ENCODE measurements at places on chromosomes 6 and 20.

GRCh38 chr20:33132513-33133372, 35.2 kb upstream of the BPIFA2 start:
- DNase-seq = no peak

DNA sequence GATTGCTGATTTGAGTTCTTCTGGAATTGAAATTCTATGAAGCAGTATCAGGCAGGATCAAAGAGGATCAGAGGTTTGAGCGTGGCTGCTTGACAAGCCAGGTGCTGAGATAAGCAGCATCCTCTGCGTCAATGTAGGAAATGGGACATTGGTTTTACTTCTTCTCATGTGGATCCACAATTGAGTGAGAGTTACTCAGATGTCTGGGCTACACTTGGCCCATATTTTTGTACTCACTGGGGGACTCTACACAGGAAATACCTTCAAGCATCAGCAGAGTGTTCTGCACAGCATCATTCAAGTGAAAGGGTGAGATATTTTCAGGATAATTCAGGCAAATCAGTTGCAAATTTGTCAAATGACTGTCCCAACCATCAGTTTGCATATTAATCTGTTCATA, 613.9 kb upstream of the ARID1B start:
- no peak for DNase-seq

- DNase-seq = no peak
Measured at GRCh38 chr20:1894471-1894950, 696 bp upstream of the SIRPA start.

DNA sequence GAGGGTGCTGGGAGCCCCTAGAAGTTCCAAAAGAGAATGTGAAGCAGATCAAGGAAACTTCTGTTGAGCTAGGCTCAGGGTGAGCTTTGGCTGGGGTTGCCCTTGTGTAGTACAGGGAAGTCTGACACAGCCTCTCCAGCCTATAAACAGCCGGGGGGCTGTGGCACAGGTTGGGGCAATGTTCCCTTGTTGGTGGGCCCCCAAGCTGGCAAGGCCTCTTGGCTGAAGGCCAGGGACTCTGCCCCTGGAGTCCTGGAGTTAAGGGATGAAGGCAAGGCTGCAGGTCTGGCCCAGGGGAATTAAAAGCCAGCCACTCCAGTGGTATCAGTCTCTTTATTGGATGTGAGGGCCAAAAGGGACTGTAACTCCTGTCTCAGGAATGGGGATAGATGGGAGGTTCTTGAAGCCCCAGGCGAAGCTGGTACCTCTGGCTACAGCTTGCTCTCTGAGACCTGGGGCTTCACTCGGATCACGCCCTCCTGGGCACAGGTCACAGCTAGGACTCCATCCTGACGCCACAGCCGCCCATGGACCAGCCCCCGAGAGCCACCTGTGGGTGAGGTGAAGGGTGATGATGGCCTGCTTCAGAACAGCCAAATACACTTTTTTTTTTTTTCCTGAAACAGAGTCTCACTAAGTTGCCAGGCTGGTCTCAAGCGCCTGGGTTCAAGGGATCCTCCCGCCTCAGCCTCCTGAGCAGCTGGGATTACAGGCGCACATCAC, 8.0 kb downstream of the SNX21 start:
- DNase-seq = no peak

- no peak for DNase-seq
Measured at GRCh38 chr20:44533928-44534327, 12.1 kb upstream of the SERINC3 start.

- no peak for DNase-seq
Measured at GRCh38 chr6:14200047-14200446, 82.5 kb downstream of the CD83 start.

DNA sequence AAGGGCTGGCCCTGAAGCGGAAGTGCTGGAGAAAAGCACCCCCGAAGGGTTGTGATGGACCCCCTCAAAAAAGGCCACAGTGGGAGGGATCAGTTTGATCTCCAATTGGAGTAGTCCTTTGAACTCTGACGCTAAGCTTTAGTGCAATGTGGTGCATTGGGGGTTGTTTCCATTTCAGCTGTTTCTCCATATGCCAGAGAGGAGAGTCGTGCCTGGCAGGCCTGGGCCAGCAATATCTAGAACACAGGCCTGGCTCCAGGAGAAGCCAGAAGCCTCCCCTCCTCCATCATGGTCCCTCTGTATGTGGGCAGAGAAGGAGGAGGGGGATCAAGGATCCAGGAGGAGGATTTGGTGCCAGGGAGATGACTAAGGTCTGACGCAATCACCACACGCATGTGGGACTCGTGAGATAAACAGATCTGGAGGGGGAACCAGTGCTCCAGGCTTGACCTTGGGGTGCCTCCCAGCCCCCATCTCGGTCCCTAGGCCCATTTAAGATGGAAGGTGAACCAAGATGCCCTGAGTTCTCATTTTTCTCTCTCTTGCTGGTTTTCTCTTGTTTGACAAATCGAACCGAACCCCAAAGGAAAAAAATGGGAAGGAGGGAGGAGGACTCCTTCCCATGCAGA, 517.4 kb upstream of the JARID2 start:
- no peak for DNase-seq

- DNase-seq = no peak
Measured at GRCh38 chr6:68777956-68778355, 142.9 kb downstream of the ADGRB3 start.

DNA sequence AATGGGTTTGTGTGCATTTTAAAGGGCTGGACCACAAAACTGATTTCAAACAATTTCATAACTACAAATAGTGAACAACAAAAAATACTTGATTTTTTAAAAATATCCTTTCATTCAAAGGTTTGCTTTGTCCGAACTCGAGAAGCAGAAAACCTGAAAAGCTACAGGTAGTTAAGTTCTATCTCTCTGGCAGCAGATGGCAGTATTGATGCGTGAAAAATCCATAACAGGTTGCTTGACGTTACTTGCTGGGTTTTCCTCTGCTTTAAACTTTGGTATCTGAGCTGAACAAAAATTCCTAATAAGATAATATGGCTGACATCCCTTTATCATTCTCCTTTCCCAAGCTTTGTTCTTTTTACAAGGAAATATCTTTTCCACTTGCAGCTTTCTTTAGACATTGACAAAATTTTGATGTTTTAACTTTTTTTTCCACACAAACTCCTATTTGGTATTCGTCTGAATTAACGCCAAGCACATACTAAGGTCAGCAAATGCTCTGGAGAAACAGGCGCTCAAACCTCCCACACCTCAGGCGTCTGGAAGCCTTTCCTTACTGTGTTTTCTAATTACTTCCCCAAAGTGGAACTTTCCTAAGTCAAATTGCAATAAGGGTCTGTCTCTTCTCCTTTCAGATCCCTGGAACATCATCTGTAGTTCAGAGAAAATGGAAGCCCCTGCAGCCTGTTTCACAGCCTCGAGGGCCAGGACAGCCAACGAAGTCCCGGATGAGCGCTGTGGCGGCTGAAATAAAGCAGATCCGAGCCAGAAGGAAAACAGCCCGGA, 50.3 kb upstream of the GFRAL start:
- DNase-seq = no peak

GRCh38 chr6:19552076-19552475, 285.1 kb upstream of the ID4 start:
- no peak for DNase-seq

DNA sequence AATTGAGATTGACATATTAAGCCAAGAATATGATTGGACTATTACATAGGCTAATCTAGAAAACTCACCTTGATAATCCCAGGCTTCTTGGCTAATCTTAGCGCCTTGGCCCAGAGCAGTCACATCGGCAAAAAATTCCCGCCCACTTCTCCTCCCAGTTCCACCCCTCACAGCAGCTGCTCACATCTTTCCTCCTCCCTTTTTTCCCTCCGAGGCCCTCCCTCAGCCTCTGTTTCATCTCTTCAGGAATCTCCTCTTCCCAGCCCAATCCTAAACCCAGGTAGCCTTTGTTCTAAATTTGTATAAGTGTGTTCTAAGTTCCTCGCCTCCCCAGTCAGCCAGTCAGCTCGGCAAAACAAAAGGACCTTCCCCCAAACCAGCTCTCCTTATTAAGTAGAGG, 184.3 kb downstream of the PRKN start:
- DNase-seq = no peak

GRCh38 chr6:122372647-122373046, 26.8 kb upstream of the HSF2 start:
- DNase-seq = no peak

DNA sequence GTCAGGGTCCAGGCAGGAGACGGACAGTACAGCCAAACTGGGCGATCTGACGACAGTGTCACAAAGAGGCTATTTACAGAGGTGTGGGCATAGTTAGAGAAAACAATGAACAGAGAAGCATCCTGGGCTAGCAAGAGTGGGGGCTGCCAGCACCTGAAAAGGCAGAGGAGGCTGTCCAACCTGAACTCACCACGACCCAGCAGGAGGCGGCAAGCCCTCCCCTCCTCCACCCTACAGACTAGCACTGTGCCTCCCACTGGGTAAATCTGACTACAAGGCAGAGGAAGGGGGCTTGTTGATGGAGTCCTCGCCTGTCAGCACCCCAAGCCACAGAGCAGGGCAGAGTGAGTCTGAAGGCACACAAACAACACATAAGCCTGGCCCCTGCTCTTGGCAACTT, 52.8 kb upstream of the CDYL start:
- no peak for DNase-seq

GRCh38 chr6:150273457-150274309, 95.1 kb upstream of the IYD start:
- no peak for DNase-seq

DNA sequence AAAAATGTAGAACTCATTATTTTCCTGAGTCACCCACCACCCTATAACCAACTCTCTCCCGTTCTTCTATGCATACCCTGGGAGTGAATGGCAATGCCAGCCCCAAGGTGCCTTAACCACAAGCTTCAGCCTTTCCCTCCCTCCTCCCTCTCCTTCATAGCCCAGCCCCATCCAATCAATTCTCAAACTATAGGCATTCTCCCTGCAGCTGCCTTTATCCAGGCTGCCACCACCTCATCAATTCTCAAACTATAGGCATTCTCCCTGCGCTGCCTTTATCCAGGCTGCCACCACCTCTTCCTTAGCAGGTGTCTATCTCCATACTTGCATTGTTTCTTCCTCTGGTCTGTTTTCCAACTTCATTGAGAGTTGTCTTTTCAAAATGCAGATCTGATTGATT, 77.1 kb downstream of the PLEKHG1 start:
- no peak for DNase-seq

DNA sequence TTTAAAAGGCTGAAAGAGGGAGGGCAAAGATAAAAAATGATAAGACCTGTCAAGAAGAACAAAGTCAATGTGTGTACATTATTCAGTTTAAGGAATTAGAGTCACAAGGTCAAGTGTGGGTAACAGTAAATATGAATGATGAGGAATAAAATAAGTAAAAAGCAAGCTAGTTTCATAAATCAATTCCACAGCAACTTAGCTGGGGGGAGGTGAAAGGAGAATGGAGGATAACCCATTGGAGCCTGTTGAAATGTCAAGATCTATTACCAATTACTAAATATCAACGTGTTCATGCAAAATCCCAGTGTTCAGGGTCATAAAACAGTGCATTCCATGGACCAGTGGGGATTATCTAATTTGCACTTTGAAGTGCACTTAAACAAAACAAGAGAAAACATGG, 242.9 kb downstream of the TBX18 start:
- no peak for DNase-seq

- no peak for DNase-seq
Measured at GRCh38 chr6:18102783-18103509, 19.5 kb downstream of the NHLRC1 start.

DNA sequence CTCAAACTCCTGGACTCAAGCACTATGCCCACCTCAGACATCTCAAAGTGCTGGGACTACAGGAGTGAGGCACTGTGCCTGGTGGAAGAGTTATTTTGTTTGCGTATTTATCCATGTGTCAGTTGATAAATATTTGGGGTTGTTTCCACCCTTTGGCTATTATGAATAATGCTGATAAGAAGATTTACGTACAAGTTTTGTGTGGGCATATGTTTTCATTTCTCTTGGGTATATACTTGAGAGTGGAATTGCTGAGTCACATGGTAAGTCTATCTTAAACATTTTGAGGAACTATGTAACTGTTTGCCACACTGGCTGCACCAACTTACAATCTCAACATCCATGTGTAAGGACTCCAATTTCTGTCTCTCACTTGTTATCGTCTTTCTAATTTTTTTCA, 200.3 kb downstream of the RNGTT start:
- no peak for DNase-seq

- no peak for DNase-seq
Measured at GRCh38 chr6:23280437-23280836, 711.1 kb downstream of the HDGFL1 start.

DNA sequence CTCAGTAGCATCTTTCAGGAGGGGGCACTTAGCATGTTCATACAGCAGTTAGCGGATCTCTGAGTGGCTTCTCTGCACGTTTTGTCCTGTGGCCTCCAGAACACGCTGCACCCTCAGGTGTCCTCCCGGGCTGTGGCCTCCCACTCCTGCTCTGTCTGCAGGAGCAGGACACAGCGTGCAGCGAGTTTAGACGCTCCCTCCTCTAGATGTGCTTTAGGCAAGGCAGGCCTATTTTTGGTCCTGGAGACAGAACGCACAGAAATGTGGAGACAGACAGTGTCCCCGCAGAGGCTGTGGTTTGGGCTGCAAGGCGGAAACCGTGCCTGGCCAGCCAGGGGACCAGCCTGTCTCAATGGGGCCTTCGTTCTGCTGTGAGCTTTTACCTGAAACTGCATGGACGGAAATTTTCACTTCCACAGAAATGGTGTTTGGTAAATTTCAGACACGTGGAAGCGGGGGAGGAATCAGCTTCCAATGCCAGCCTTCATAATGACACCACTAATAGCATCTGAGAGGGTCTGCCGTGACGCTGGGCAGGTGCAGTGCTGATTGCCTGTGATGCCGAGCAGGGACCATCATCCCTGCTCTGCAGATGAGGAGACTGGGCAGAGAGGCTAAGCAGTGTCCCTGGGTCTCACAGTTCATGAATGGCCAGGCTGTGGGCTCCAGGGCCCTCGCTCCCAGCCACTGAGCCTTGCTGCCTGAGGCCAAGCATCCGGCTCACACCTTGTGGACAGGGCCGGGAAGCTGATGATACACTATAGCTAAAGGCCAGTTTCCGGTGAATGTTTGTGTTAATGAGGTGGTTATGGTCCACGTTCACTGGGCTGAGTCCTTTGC, 120.9 kb downstream of the SYCP2 start:
- no peak for DNase-seq

DNA sequence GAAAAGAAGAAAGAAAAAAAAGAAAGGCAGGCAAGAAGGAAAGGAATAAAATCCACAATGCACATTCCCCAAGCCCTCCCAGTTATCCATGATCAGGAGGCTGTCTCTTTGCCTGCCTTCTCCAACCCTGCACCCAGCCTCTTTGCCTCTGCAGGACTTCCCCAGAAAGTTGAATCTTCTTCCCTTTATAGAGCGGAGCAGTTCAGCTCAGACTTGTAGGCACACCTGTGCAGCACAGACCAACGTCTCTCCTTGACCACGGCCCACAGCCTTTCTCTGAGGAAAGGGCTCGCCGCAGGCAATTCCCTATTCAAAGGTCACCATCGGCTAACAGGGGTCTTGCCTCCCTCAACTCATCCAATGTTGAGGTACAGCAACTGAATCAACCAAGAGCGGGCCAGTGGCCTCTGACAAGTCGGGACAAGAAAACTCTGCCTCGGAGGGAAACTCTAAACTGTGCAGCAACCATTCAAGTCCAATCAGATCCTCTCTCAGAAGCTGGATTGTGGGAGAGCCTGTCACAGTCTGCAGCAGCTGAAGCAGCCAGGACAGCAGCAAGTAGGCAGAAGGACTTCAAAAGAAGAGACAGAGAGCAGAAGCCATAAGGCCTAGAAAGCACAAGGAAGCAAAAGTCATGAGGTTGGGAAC, 529.2 kb upstream of the JARID2 start:
- no peak for DNase-seq
